ENCODE measurements at places on chromosomes 3 and 15.

GRCh38 chr3:159451067-159451466 lies 537.6 kb upstream of the IL12A start:
- DNase-seq = no peak

DNA sequence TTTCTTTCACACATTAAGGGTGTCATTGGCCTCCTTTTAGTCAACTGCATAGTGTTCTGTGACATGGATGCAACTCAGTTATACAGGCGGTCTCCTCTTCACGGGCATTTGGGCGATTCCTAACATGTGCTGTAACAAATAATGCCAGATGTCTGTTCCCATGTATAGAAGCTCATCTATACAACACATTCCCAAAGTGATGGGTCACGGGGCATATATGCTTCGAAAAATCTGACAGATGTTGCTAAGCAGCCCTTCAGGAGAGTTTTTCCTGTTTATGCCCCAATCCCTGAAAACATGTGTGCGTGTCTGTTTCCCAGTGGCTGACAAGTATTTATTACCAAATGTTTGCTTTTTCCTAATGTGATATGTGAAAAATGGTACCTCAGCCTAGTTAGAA lies 25.8 kb downstream of the LRRK1 start:
- DNase-seq = no peak

DNA sequence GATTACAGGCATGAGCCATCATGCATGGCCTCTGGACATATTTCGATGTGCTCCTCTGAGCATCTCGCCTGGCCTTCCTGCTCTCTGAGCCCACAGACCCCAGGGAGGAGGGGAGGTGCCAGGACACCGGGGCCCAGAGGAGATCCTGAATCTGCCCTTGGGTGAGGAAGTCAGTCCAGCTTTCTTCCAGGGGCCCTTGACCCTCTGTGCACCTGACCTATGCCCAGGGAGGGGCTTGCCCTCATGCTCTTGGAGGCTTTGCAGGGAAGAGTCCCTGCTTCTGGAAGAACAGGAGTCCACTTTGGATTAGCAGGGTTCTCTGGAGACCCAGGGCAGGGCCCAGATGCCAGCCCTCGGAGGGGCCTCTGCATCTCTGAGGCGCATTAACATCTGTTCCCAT lies 1.4 kb downstream of the ACSBG1 start:
- no peak for DNase-seq

- no peak for DNase-seq
Measured at GRCh38 chr3:78917536-78917935, 850.3 kb downstream of the ROBO1 start.

- no peak for DNase-seq
Measured at GRCh38 chr3:84439476-84439875, 519.3 kb upstream of the CADM2 start.

DNA sequence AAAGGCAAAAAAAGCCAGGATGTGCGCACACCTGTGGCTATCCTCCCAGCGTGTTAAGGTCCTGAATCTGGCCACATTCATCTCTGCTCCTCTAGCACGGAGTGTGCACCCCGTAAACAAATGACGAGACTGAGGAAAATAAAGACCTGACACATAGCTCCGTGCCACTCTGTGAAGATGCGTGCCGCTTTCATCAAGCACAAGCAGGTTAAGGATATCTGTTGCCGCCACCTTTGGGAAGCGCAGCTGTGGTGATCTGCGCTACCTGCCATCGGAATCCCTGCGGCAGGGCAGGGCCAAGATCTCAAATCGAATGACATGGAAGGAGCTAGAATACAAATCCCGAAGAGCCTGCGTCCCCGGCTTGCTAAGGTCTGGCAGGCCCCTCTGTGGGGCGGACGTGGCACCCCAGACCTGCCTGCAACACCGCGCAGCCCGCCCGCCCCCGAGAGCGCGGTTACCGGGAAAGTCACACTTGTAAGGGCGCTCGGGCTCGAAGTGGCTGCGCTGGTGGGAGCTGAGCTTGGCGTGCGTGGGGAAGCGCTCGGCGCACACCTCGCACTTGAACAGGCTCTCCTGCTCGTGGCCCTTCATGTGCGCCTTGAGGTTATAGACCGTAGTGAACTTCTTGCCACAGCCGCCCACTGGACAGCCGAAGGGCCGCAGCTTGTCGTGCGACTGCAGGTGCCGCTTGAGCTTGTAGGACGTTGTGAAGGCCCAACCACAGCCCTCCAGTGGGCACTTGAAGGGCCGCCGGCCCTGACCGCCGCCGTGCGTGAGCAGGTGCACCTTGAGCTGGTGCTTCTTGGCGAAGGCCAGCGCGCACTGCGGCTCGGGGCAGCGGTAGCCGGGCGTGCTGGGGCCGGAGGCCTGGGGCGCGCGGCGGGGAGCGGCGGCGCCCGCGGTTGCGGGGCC lies 936 bp downstream of the ZXDC start:
- DNase-seq = peak; percentile 49

DNA sequence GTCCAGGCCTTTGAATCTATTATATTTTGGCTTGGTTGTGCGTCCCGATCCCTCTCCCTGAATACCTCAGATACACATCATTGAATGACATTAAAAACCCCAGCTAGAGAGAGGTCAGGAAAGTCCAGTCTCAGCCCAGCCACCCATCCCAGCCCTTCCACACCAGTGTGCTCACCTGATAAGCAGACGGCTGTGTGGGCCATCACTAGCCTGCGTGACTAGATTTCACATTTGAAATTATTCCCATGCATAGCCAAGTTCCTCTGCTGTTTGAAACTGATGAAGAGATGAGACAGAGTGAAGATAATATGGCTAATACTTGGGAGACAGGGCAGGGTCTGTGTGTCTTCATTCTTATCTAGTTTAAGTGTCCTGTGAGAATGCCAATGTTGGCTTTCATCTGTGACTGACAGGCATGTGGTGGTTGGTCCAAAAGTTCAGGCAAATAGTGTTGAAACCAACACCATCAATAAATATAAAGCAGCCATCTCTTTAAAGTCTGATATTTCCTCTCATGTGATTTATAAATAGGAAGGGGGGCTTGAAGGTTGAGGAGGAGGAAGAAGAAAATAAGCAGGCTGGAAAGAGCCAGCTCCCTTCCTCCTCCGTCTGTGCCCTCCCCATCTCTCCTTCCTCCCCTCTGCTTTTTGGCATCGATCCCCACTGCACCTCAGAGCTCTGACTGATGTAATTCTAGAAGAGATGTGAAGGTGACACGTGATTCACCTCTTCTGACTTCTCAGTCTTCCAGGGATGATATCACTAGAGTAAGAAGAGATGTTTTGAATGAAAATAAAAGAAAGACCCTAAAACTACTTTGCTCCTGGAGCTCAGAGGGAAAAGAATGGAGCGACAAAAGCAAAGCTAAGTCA lies 5.1 kb downstream of the FAM43A start:
- DNase-seq = no peak

GRCh38 chr3:43906849-43907507 lies 216.2 kb downstream of the ABHD5 start:
- no peak for DNase-seq

DNA sequence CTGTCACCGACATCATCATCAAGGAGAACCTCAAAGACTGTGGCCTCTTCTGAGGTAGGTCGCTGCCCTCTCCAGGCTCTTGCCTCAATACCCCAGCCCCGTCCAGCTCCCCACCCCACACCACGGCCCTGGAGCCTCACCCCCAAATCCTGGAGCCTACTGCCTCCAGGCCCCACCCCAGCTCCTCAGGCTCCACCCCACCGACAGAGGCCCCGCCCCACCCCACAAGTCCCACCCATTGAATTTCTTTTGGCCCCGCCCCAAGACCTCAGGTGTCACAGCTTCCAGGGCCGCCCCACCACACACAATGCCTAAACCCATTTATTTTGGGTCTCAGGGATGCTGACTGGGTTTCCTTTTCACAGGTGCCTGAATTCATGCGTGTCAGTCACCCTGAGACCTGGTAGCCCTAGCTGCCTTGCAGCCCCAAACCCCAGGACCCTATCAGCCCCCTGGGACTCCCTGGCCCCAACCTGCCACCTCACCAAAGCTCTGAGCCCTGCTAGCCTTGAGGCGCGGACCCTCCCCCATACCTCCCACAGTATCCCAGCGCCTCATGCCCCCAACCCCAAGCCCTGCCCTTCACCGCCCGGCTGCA lies 3.6 kb downstream of the GNAT1 start:
- peak; percentile 31 for DNase-seq

DNA sequence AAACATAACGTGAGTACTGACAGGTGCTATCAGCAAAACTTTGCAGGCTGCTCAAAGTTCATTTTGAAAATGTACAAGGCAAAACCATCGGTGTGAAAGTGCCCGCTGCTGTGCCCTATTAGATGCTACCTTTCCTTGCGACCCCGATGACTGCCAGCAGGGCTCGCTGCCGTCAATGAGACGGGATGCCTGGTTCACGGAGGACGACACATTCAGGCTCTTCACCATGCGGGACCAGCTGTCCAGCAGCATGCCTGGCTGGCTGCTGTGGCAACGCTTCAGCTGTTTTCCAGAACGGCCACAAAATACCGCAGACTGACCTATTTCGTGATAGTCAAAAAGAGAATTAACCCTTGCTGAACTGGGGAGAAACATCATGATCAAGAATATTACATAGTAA lies 92.7 kb upstream of the OCA2 start:
- no peak for DNase-seq

DNA sequence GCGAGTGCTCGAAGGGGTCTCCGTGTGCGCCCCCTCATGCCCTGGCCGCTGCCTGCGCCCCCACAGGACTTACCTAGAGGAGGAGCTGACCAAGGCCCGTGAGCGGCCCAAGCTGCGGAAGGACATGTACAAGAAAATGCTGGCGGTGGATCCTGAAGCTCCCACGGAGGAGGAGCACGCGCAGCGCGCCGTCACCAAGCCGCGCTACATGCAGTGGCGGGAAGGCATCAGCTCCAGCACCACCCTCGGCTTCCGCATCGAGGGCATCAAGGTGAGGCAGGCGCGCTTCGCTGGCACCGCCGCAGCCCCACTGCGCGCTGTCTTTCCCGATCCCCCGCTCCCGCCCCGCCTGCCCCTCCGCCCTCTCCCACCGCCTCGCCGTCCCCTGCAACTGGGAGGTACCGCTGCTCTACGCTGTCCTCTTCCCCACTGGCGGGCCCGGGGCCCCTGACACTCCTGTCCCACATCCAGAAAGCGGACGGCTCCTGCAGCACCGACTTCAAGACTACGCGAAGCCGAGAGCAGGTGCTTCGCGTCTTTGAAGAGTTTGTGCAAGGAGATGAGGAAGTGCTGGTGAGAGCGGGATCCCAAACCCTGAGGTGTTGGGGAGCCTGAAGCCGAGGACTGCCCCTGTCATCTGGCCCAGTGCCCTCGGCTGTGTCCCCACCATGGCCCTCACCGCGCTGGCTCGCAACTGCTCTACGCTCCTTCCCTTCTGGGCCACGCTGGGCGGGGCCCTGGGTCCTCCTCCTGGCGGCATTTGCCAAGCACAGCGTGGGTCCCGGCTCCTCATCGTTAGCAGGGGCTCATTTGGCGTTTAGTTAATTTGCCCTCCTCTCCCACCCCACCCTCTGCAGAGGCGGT lies 8.5 kb downstream of the ITPKA start:
- peak; percentile 39 for DNase-seq

GRCh38 chr3:113136071-113136470 lies 75.3 kb upstream of the BOC start:
- DNase-seq = no peak
